B cell (primary cell): ENCODE measurements at places on chromosomes 16 and 17.

DNA sequence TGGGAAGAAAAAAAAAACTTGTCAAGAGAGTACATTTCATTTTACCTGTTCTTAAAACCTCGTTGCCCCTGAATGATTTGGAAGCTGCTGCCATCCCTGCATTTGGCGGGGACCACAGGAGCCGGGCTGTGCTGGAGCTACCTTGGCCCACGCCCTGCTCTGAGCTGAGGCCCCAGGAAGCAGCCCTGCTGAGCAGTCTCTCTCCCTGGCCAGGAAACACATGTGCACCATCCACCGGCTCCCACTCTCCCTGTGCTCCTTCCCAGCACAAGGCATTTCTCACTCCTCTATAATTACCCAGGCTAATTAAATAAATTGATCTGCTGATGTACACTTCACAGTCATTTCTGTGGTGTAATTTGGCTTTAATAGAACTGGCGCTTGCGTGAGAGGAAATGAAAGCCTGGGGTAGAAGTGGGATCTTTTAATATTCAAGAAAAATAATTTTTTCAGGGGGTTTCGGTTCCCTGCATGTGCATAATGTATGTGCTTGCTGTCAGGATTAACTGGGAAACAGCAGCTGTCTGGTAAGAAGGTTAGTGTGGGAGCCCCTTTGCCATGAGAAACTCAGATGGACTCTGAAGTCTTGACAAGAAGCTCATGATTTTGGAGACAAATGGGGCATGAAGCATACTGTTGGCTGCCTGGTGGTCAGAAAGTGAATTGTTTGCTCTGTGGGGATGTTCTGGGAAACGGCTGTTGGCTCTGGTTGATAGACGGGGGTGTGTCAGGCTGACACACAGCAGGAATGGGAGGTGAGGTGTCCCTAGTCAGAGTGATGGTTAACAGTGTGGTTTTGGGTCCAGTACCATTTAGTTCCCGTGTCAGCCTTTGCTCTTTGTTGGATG is 252.3 kb upstream of the EEF2KMT start:
- no peak for DNase-seq

- no peak for DNase-seq
Observed at GRCh38 chr17:65876985-65877384, 314.9 kb downstream of the CEP112 start.

GRCh38 chr16:29820730-29821642 is 724 bp downstream of the MVP start:
- DNase-seq = peak; percentile 74

DNA sequence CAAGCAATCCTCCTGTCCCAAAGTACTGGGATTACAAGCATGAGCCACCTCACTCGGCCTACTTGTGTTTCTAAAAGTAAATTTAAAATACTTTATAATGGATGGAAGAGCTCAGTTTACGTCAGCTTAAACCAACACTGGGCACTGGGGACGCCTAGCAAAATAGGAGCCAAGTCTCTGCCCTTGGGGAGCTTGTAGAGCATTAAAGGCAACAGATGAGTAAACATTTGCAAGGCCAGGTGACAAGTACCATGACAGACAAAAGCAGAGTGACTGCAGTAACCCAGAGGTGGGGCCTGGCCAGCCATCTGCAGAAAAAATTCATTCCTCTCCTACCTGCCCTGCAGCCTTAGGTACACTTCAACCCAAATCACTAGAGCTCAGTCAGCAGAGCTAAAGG is 12.1 kb upstream of the NLK start:
- no peak for DNase-seq

DNA sequence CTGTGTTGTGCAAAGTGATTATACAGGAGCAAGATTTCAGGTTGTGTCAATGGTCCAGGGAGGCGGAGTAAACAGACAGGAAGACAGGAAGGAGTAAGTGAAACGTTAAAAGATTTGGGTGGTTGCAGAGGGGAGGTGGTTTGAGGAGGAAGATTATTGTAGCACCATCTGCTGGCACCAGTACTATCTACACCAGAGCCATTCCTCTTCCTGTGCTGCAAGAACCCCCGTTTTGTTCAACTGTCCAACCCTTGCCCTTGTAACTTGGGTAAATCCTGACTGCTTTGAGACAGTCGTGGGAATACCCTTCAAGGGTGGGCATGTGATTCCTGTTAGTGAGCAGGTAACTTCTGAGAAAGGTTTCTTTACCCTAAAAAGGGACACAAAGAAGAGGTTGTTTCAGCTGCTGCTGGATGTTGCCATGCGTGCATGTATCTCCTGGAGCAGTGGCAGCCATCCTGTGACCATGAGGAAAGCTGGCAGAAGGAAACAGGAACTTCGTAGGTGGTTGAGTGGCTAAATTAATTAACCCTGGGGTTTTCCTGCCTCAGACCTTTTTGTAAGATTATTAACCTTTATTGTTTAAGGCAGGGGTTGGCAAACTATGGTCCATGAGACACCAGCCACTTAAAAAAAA is 124.1 kb downstream of the PRKCA start:
- no peak for DNase-seq

- DNase-seq = peak; percentile 68
Observed at GRCh38 chr16:84730406-84731106, 30.8 kb downstream of the USP10 start.

DNA sequence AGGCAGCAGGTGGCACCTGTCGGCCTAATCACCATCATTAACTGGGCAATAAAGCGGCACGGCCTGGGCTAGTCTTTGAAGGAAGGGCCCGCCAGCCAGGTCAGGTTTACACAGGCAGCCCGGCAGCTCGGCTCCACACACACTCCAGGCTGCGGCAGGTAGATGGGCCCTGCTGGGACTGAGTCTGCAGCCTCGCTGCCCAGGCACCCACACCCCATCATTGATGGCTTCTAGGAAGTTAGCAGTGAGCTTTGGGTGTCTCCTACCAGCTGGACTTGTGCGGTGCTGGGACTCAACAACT is 6.8 kb upstream of the FOXN1 start:
- no peak for DNase-seq

GRCh38 chr16:17983847-17984639 is 352.5 kb downstream of the NPIPA8 start:
- no peak for DNase-seq

- no peak for DNase-seq
Observed at GRCh38 chr16:19418200-19418599, 517 bp downstream of the TMC5 start.

DNA sequence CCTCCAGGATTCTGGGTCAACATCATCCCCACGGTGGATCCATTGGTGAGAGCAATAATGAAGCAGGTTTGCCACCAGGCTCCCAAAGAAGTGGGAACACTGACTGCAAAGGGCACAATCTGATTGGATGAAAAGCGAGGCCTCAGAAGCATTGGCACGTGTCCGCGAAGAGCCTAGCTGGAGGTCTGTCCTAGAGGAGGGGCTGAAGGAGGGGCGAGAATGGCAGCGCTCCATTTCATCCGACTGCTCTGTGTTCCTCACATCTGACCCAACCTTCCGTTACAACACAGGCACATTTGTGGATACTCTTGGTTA is 79.9 kb downstream of the MRC2 start:
- DNase-seq = no peak

GRCh38 chr16:28213396-28213795 is 1.6 kb upstream of the XPO6 start:
- DNase-seq = no peak

- DNase-seq = no peak
Observed at GRCh38 chr16:23947838-23948237, 112.1 kb downstream of the PRKCB start.

- DNase-seq = no peak
Observed at GRCh38 chr16:56351481-56351880, 73.9 kb downstream of the AMFR start.

DNA sequence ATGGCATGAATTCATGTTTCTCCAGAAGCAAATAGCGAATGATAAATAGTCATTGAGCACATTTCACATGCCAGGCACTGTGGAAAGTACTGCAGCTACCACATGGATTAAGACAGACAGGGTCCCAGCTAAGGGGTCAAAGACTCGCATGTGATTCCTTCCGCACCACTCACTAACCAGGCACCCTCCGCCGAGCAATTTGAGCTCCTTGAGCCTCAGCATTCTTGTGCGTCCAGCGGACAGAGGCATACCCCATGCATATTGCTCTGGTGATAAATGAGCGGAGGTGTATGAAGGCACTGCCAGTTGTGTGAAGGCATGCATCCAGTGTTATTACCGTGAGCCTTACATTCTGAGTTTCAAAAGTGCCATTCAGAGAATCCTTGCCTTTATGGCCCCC is 358.7 kb downstream of the HS3ST4 start:
- no peak for DNase-seq

GRCh38 chr17:71276079-71276478 is 844.7 kb upstream of the SOX9 start:
- no peak for DNase-seq

DNA sequence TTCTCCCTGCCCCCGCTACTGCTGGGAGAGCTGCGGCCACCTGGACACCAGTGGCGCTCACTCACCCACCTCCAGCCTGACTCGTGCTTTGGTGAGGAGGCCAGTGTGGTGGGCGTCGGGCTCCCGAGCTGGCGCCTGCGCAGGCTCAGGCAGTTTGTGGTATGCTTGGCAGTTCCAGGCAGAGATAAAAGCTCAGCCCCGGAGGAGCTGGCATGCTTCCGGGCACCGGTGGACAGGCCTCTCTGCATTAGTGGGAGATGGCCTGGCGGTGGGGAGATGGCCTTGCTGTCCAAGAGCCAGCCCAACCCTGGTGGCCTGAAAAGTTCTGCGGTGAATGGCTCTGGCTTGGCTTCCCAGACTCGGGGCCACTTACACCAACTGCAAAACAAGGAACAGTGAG is 4.1 kb downstream of the ADGRG1 start:
- no peak for DNase-seq

DNA sequence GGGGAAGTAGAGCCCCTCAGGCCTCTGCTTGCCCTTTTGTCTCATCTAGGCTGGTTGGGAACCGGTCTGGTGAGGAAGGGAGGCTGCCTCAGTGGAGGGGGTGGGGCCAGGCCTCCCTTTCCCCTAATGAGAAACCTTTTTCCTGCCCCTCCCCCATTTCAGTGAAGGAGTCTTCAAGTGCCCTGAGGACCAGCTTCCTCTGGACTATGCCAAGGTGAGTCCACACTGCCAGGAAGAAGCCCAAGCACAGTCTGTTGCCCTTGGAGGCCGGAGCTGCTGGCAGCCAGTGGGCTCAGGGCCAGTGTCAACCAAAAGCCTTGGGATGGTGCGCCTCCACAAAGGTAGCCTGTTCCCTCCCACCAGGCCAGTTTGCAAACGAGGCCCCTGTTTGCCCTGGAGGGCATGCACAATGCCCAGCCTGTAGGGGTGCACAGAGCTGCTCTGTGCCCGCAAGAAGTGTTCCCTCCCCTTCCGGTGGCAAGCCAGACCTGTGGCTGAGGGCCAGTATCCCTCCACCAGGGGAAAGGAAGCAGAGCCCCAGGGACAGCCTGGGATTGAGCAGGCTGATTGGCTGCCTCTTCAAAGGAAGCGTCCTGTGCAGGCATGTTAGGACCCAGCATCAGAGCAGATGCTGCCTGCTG is 3.4 kb downstream of the TRAF4 start:
- DNase-seq = peak; percentile 20

- DNase-seq = peak; percentile 15
Observed at GRCh38 chr16:83808573-83809014, 816 bp downstream of the HSBP1 start.

- DNase-seq = no peak
Observed at GRCh38 chr16:27273670-27274423, 5.3 kb upstream of the NSMCE1 start.

DNA sequence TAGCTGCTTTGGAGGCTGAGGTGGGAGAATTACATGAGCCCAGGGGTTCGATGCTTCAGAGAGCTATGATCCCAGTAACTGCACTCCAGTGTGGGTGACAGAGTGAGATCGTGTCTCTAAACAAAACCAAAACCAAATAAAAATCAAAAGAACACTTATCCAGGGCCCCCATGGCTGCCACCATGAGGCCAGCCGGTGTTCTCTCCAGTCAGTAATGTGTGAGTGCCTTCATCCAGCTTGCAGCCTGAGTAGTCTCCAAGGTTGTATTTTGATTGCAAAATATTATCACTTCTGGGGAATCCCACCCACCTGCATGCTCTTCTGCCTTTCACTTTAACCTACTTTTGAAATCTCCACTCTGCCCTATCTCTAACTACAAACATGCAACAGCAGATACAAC is 221.0 kb upstream of the WSB1 start:
- no peak for DNase-seq

GRCh38 chr16:50251375-50252081 is 14.8 kb upstream of the ADCY7 start:
- DNase-seq = no peak

DNA sequence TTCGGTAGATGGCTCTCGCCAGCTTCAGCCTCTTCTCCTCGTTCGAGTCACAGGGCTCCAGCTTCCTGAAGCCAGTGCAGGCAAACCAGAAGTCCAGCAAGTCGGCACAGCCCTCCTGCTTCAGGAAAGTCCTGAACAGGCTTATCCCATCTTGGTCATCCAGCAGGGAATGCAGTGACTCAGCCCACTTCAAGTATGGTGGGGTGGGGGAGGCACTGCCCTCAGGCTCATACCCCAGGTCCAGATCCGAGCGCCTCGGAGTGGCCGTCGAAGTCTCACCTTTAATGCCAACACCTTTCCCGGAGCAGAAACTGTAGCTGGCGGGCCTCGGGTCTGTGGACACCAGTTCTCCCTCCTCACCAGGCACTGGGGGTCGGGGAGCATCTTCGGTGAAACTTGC is 5.9 kb downstream of the AXIN1 start:
- DNase-seq = peak; percentile 2

GRCh38 chr16:58999762-59000161 is 265.6 kb upstream of the GOT2 start:
- DNase-seq = no peak

DNA sequence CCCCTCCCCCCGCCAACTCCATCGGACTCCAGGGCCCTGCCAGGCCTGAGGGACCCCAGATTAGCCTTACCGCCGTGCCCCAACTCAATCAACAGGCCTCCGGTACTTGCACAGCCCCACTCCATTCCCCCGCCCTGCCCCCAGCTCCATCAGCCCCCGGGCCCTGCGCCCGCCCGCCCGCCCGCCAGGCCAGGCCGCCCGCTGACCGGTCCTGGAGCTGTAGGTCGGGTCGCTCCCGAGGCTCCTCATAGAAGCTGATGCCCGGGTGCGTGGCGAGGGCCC is 308 bp downstream of the GTF3C1 start:
- DNase-seq = no peak

DNA sequence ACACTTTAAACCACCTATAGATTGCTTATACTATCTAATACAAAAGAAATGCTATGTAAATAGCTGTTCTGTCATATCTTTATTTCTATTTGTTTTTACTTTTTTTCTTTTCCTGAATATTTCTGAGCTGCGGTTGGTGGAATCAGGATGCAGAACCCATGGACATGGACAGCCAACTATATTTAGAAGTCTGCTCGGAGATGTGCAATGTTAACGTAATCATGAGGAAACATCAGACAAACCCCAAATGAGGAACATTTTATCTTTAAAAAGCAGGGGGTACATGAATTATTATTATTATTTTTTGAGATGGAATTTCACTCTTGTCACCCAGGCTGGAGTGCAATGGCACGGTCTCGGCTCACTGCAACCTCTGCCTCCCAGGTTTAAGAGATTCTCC is 31.4 kb upstream of the GHDC start:
- DNase-seq = no peak

GRCh38 chr17:70230850-70231640 is 61.7 kb downstream of the KCNJ2 start:
- DNase-seq = no peak

GRCh38 chr17:66347661-66348514 is 45.5 kb downstream of the PRKCA start:
- DNase-seq = no peak
